GM10248 (cell line): ENCODE measurements at places on chromosomes 3 and 15.

DNA sequence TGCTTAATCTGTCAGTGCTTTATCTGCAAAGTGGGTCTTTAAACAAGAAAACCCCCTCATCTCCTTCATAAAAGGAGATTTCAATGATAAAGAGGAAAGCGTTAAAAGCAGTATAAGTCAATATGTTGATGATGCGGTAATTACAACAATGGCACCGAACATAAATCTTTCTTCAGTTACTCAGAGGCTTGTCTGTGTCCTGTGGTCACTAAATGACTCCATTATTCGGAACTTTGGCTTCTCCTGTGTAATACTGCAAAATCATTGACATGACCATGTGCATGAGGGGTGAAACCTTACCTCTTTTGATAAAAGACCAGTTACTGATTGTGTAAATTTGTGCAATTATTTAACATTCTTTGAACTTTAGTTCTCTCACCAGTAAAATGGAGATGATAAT is 4.8 kb upstream of the USP3 start:
- DNase-seq = no peak

DNA sequence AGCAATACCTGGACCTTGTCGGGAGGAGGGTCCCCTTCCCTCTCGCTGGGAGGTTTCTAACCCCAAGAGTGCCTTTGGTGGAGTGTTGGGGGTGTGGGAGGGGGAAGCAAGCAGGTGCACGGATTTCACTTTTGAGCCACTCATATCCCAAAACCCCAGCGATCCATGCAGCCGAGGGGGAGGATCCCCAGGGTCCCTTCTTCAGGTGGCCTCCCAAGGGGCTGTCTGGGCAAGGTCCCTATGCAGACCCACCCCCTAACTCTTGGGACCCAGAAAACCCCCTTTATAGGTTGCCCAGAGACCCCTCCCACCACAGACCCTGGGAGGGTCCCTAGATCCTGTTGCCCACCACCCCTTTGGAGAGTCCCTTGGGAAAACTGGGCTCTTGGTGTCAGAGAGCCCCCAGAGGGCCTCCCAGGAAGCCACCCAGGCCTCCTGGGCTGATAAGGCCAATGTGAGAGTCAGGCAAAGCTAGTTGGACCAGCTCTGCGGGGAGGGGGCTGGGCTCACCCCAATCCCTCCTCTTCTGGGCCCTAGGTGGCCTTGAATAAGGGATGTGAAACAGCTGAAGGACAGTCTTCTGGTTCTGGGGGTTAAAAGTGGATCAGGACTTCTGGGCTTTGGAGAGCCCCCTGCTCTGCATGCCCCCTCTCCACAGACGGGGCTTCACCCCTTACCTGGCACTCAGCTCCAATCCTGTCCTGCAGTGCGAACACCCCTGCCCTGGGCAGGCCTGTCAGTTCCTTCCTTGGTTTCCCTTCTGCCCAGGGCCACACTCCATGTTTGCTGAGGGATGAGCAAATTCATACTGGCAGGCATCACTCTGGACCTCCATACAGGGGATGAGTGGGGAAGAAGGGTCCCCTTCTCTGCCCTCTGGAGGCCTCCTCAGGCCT is 932 bp upstream of the PLCD1 start:
- no peak for DNase-seq

GRCh38 chr3:23932571-23932970 is 12.5 kb upstream of the NR1D2 start:
- no peak for DNase-seq

DNA sequence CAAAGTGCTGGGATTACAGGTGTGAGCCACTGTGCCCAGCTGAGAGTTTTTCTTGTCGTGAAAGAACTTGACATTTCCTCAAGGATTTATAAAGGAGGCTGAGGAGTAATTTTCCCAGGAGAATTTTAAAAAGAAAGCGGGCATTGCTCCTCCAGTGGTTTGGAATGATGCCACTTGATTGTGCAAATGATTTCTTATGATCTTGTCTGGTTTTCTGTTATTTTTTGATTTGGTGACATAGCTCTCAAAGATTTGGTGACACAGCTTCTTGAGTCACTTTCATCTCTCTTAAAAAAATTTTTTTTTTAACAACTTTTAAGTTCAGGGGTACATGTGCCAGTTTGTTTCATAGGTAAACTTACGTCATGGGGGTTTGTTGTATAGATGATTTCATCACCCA is 24.6 kb upstream of the NFKBIZ start:
- DNase-seq = no peak

- DNase-seq = no peak
These were observed 9.9 kb downstream of the FILIP1L start for GRCh38 chr3:100104442-100104798.

- DNase-seq = no peak
These were observed 202.5 kb upstream of the CBLB start for GRCh38 chr3:106071306-106071705.

DNA sequence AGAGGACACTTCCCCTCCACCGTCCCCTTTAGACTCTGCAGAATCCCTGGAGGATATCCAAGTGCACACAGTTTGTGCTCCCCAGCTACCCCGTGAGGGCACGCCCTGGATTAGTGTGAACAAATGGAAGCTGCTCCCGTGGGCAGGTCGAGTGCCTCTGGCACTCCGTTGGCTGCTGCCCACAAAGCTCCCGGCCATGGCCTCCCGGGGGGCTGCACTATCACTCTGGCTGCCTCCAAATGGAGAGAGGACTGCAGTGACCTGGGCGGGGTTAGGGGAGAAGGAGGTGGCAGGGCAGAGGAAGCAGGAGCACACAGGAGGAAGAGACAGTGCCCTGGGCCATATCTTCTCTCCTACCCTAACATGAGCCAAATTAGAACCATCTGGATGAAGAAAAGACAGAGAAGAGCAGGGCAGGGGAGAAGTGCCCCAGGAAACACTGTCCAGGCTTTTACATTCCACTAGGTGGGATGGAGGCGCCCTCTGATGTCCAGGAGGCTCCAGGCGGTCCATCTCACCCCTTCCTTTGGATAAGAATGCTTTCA is 29.4 kb upstream of the ACAD9 start:
- DNase-seq = peak; percentile 9

DNA sequence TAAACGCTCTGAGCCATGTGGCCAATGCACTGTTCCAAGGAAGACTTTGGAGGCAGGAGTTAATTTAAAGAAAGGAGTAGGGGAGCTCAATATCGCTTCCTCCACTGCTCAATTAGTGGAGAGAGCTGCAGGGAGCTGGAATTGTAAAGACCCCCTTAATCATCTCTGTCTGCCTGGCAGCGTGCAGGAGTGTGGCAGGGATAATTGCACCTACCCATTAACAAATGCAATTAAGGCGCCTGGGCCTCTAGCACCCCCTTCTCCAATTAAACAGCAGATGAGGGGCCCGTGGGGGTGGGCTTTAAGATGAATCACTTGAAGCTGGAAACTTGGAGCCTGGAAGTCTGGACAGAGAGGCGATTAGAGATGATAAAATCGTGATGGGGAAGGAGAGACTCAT is 61.7 kb upstream of the GLCE start:
- no peak for DNase-seq
